ENCODE measurements at places on chromosomes 2 and 18.

- no peak for DNase-seq
Measured at GRCh38 chr2:30108192-30108591, 38.6 kb upstream of the YPEL5 start.

GRCh38 chr2:121492409-121492808 is 38.3 kb upstream of the RNU4ATAC start:
- no peak for DNase-seq

GRCh38 chr2:174970092-174970491 is 35.1 kb downstream of the CHN1 start:
- no peak for DNase-seq

DNA sequence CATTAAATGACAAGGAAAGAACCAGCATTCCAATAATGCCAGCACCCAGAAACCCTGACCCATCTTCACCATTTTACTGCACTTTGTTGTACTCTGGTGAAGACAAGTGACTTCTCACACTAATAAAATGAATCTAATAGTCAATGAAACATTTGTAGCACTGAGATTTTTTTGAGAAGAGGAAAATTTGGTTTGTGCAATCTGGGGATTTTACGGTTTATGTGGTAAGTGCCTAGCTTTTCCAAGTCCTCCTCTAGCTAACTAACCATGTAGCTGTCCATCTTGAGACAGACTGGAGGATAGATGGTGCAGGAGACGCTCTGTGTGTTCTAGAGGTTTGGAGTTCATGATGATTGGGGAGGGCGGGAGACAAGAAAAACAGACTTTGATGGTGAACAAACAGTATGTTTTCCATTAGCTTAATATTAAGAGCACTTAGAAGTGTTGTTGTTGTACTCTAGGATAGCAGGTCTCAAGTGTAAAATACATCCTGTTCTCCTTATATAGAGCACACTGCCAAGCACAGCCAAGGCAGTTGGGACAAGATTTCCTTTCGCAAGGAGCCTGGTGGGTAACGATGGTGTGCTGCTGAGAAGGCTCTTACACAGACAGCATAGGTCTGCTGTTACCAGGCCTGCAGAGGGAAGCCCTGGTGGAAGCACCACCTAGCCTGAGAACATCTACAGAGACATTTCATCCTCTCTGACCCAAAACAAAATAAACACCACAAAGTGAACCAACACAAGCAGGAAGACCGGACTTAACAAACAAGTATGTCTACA is 83.7 kb downstream of the BCL11A start:
- no peak for DNase-seq

GRCh38 chr2:73406996-73407395 is 21.4 kb downstream of the ALMS1 start:
- no peak for DNase-seq

DNA sequence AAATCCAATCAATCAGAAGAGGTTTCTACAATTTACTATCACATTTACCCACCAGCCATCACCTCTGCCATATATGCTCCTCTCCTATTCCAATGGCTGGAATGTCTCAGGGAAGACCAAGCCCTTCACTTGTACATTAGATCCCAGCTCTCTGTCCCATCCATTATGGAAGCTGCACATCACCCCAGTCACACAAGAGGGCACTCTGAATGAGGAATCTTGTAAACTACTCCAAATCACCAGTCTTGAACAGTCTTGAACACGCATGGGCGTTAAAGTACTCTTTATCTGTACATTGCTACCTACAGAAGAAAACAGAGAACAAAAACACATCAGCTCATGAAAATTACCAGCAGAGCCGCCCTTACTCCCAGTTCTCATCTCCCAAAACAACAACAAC is 38.7 kb downstream of the ZC3H8 start:
- no peak for DNase-seq
